ENCODE measurements at places on chromosomes 13 and 19. TPM values are rescaled to one million over a fixed set of nuclear protein-coding genes. Genes with fewer than 3 reads are reported as not detected.

DNA sequence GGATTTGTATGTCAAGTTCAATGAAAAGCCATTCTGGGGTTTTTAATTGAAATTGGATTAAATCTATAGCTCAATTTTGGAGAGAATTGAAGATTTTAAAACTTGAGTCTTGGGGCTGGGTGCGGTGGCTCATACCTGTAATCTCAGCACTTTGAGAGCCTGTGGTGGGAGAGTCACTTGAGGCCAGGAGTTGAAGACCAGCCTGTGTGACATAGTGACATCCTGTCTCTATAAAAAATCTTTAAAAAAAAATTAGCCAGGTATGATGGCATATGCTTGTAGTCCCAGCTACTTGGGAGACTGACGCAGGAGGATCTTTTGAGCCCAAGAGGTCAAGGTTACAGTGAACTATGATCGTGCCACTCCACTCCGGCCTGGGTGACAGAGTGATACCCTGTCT is 41.2 kb downstream of the VAV1 start:
- no peak for DNase-seq

The SHC2 gene
- polyA plus RNA-seq: 0.02 TPM

The SPACA6 gene
- 2.8 TPM for polyA plus RNA-seq

DNA sequence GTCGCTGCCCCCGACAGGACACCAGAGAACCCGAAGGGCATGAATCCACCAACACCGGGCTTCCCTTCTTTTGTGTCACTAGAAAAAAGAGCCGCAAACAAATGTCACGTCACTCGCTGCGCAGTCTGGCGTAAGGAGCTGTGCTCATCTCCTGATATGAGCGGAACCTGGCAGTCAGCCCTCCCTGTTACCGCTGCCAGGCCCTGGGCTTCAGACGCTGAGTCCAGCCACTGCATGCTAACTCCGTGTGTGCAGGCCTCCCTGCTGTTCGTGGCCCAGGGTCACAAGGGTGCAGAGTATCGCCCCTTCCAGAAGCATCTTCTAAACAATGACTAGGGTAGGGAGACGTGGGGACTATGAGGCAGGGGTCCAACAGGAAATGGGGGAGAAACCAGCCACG is 71.3 kb downstream of the SLC7A1 start:
- peak; percentile 37 for DNase-seq

The NPAS1 gene
- polyA plus RNA-seq: 0.34 TPM

- no peak for DNase-seq
Measured at GRCh38 chr19:18990128-18990708, 43.1 kb downstream of the SUGP2 start.

GRCh38 chr13:43383498-43384165 is 360.2 kb downstream of the DNAJC15 start:
- DNase-seq: no peak

- no peak for DNase-seq
Measured at GRCh38 chr19:1471010-1471514, 8.0 kb downstream of the C19orf25 start.

GRCh38 chr13:33270895-33271538 is 14.5 kb downstream of the STARD13 start:
- peak; percentile 86 for DNase-seq

The ZNF723 gene
- not detected for polyA plus RNA-seq

GRCh38 chr13:78152415-78152814 is 233.8 kb upstream of the EDNRB start:
- no peak for DNase-seq

- no peak for DNase-seq
Measured at GRCh38 chr19:3837922-3838321, 30.9 kb downstream of the ZFR2 start.

GRCh38 chr19:18900700-18901481 is 4.9 kb upstream of the CERS1 start:
- DNase-seq: no peak

DNA sequence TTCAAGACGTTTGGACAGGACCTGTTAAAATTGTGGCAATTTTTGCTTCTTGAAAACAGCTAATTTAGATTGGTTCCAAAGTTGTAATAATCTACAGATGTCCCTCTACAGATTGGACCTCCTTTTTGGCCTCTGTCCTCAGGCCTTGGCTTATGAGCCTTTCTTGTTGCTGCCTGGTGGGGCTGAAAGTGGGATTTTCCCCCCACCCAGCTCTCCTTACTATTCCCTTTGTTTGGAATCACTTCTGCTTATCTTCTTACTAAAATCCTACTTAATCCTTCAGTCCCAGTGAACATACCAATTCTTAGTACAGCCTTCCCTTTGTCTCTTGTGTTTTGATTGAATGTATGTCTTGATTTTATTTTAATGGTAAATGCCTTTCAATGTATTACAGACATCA is 63.5 kb upstream of the TEX29 start:
- no peak for DNase-seq

DNA sequence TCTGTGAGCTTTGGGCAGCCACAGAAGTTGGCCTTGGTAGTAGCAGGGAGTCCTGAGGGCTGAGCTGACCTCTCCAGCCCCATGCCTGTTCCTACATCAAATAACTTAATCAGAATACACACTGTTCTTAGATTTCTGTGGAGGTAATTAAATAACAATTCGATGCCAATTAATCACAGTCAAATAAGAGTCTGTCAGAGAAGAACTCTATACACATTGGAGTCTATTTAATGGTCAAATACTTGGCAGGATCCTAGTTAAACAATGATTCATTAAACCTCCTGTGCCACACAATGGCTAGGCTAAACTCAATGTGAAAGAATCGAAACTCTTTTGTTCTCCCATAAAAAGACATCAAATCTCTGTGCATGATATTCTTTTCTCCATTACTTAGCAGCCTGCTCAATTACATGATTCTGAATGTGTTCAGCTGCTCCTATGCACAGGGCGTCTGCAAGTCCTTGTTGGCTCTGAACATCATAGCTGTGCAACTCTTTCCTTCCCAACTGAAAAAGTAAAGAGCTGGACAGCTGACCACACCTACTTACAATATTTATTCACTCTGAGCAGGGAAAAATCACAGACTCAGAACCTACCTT is 173.1 kb downstream of the ABCC4 start:
- DNase-seq: peak; percentile 66

GRCh38 chr13:29361716-29362115 is 233.8 kb downstream of the SLC7A1 start:
- DNase-seq: no peak

The ZNF426 gene
- 10.1 TPM for polyA plus RNA-seq

The HCST gene
- 0.14 TPM for polyA plus RNA-seq

The SLITRK5 gene
- 0.09 TPM for polyA plus RNA-seq

- no peak for DNase-seq
Measured at GRCh38 chr19:19997656-19998268, 41.5 kb downstream of the ZNF682 start.

DNA sequence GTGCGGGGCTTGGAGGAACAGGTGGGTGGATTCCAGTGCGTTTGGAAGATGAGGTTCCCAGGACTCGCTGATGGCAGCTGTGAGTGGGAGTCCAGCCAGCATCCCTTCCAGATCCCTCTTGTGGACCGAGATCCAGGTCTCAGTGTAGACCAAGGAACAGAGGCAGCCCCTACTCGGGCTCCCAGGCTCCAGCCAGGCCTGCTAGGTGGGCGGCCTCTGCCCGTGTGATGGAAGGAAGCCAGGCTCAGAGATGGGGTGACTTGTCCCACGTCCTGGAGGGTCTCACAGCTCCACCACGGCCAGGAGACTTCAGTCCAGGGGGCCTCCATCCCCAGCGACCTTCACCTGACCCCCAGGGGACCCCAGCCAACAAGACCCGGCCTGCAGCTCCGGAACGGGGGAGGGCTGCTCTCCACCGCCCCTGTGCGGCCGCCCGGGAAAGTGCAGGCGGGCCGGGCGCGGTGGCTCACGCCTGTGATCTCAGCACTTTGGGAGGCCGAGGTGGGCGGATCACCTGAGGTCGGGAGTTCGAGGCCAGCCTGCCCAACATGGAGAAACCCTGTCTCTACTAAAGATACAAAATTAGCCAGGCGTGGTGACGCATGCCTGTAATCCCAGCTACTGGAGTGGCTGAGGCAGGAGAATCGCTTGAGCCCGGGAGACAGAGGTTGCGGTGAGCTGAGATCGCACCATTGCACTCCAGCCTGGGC is 729 bp upstream of the MADCAM1 start:
- peak; percentile 36 for DNase-seq

DNA sequence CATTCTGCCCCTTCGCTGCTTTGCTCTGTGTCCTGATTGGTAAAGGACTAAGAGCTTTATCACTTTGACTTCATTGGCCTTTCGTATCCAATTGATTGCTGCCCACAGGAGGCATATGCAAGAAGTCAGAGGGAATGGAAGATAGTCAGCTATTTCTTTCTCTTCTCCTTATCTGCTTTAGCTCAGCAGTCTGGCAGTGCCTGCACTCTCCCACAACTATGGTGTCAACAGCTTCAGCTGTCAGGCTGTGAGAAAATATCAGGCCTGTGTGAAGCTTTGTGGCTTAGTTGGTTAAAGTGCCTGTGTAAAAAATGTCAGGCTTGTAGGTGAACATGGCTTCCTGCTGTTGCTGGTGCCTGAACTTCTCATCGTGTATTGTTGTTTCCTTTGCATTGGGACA is 243.0 kb downstream of the PCDH17 start:
- DNase-seq: peak; percentile 44

DNA sequence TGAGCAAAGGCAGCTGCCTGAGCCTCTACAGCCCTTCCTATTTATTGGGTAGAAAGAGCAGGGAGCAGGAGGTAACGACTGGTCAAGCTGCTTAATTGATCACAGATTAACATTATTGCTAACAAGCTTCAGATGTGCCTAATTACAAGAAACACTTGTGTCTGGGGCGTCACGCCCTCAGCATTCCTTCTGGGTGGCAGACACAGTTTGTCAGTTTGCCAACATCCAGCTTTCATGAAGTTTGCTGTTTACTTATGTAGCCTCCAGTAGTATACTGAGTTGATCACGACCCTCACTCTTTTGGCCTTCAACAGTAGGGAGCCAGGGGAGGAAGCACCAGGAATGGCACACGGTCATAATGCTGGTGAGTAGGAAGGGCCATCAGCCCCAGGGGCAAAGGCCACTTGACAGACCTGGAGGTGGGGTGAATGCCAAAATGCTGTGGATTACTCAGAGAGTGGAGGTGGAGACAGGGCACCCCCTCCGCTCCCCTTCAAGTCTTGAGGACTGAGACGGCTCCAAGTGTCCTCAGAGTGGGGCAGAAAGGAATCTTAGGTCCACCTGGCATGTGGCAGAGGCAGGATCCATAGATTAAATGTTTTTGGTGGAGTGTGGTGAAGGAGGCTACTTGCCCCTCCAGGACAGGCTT is 34.9 kb upstream of the PSPC1 start:
- no peak for DNase-seq

GRCh38 chr19:18558202-18558555 is 509 bp downstream of the KXD1 start:
- no peak for DNase-seq

The C13orf42 gene
- not detected for polyA plus RNA-seq

DNA sequence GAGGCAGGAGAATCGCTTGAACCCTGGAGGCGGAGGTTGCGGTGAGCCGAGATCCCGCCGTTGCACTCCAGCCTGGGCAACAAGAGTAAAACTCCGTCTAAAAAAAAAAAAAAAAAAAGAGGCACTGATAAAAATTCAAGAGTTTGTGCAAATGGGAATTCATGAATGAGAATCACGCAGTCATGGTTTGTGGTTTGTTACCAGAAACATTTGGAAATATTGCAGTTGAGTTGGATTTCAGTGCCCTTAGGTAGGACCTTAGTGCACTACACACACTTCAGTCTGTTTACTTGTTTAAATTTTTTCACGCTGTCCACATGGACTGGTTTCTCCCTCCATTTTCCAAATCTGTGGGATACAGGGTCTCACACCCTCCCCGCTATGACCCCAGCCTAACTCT is 28.4 kb downstream of the ZNF844 start:
- peak; percentile 27 for DNase-seq

GRCh38 chr13:49395878-49396380 is 47.9 kb downstream of the CAB39L start:
- no peak for DNase-seq

GRCh38 chr19:16889366-16889882 is 625 bp downstream of the F2RL3 start:
- DNase-seq: no peak

- no peak for DNase-seq
Measured at GRCh38 chr19:38838208-38838985, 6.8 kb upstream of the ECH1 start.

The RGL3 gene
- 0.90 TPM for polyA plus RNA-seq

DNA sequence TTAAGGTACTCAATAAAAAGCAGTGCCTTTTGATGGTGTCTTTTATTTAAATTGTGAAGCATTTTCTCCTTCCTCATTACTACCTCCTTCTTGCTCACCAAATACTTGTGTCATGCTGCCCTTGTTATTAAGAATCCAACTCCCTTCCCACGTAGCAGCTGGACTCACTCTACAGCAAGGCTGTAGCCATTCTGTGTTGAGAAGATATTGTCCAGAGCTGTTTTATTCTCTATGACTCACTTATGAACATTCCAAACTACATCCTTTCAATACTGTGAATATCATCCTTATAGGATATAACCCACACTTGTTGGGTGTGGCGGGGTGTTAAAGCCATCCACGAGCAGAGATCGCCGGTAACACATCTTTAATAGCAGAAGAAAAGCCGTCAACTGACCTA is 1671.5 kb upstream of the SLC10A2 start:
- DNase-seq: peak; percentile 14

The NALCN gene
- 1.9 TPM for polyA plus RNA-seq

The SPACA4 gene
- polyA plus RNA-seq: not detected

The CATSPERD gene
- not detected for polyA plus RNA-seq

The HIPK4 gene
- 0.07 TPM for polyA plus RNA-seq

The RNF225 gene
- not detected for polyA plus RNA-seq

DNA sequence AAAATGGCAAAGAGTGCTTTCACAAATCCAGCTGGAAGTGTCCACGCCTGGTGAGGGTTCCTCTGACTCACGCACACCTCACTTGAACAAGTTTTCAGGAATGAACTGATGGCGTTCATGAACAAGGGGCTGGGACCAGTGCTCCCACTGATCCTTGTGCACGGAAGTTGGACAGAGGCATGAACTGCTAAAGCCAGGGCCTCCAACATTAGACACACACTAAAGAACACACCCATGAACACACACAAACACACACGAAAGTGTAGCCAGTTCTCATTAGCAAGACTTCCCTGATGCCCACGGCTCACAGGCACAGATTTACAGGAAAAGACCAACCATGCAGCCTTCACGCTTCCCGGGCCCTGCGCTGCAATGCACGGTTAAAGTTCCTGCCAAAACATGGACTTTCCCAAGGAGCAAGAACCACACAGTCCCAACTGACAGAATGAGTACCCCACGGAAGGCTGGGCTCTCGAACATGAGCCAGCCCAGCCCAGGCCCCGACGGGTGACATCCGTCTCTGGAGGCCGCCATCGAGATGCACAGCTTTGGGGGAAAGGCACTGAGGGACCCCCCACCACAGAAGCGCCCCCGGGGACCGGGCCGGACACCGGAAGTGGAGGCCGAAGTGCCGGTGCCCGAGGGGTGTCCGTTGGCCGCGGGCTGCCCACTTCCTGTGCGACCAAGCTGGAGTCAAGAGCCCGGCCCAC is 808 bp downstream of the DNMT1 start:
- peak; percentile 43 for DNase-seq

- peak; percentile 71 for DNase-seq
Measured at GRCh38 chr19:17282488-17283125, 906 bp downstream of the ANKLE1 start.

GRCh38 chr13:44471686-44472085 is 98.1 kb downstream of the SERP2 start:
- DNase-seq: peak; percentile 72

Measured in fibroblast of lung (primary cell).